ENCODE measurements at places on chromosomes 12 and 14.

GRCh38 chr12:114662512-114663177, 21.3 kb downstream of the TBX3 start:
- DNase-seq: peak; percentile 87

- DNase-seq: no peak
Observed at GRCh38 chr14:88503754-88504406, 50.9 kb downstream of the PTPN21 start.

GRCh38 chr12:102234599-102234998, 37.0 kb upstream of the PMCH start:
- no peak for DNase-seq

- DNase-seq: no peak
Observed at GRCh38 chr14:67668559-67668958, 5.9 kb downstream of the VTI1B start.

- no peak for DNase-seq
Observed at GRCh38 chr12:19848421-19848820, 409.1 kb downstream of the AEBP2 start.

- DNase-seq: no peak
Observed at GRCh38 chr12:77407931-77408330, 342.6 kb upstream of the E2F7 start.

GRCh38 chr14:103022002-103022684, 35.2 kb downstream of the CDC42BPB start:
- peak; percentile 13 for DNase-seq

- DNase-seq: no peak
Observed at GRCh38 chr12:3523058-3523457, 32.1 kb downstream of the PRMT8 start.

- peak; percentile 22 for DNase-seq
Observed at GRCh38 chr14:103973354-103973753, 31.0 kb upstream of the RD3L start.

DNA sequence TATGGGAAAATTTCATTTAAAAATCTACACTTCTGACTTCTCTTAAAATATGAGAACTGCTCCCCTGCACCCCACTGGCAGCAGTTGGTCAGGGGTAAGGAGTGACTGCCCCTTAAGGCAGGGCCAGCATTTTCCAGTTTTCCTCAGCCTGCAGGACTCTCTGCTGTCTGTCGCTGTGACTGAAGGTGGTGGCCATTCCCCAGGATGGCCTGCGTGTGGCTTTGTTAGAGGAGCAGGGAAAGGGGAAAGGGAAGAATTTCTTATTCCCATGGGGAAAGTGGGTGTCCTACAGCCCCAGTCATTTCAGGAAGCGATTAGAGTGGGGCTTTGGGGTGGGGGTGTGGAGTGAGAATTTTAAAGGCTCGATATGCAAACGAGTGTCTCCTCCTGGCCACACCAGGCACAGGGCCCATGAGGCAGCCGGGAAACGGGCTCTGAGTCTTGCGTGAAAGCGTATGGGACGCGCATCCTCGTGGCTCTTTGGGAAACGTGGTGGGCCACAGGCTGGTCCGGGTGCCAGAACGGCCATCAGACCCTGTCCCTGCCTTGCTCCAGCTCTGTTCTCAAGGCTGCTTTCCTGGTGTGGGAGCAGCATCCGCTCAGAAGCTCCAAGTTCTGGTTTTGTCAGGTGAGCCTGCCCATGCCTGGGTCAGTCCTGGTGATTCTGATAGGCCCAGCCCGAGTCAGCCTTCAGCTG, 23.5 kb downstream of the ADGRD1 start:
- no peak for DNase-seq

GRCh38 chr12:57142121-57142520, 5.3 kb downstream of the LRP1-AS start:
- no peak for DNase-seq

Data from eye (tissue), 1 donor.